ENCODE measurements at places on chromosomes 4 and X. TPM values are rescaled to one million over a fixed set of nuclear protein-coding genes. Genes with fewer than 3 reads are reported as not detected.

- DNase-seq, result no peak
Measured at GRCh38 chr4:153061971-153062370, 125.8 kb downstream of the FHDC1 start.

GRCh38 chr4:39365830-39366771, at the start of gene RFC1:
Gene RFC1, minus strand, starts transcription at chr4:39366362. Its CDS starts 121 bp downstream, at chr4:39366241.
- DNase-seq, result peak; percentile 43

Gene TRIM75
- total RNA-seq, result not detected

DNA sequence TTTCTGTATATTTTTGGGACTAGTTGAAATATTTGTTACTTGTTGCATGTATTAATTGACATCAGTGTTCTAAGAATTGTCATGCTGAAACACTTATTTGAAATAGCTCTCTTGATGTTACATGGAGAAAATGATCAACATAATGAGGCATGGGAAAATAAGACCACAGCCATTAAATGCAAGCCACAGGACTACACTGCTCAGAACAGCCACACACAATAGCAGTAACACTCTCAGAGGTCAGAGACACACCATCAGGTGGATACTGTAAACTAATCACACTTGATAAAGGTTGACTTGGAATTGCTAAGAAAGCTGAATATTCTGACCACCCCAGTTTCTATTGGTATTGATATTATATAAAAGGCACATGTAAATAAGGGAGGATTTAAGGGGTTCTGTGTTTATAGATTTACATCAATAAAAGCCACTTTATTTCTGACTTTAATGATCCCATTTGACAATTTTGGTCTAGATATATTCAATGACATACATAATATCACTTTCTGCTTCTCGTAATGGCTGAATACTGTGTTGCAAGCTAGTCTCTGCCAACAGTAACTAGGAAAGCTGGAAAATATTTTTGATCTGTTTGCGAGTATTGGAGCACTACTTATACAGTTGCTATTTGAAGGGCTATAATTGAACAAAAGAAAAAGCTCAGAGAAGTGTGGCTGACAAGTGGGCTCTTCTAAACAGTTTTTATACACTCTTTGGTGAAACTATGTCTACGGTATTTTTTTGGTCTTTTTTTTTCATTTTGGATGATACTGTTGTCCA, 876.5 kb upstream of the INTU start:
- no peak for DNase-seq

DNA sequence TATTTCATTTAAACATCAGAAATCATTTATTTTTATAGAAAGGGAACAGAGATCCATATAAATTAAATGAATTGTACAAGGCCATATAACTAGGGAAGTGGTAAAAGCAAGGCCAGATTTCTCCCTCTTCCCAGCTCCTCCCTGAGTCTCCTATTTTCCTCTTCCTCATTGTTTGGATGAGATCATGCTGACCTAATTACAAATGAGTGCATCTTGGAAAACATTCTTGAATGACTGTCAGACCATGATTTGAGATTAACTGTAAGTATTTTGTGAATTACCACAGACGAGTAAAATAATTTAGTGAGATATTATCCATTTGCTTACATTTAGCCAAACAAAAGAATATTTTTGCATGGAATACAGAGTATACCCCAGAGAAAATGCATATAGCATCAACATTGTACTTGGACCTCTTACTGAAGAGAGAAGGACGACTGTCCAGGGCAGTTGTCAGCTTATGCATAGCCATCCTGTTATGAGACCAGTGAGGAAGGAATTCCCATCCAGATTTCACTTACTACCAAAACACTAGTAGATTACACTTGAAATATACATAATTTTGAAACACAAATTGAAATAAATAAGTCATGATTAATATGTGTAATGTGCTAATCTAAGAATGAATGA, 47.3 kb downstream of the SLAIN2 start:
- DNase-seq, result peak; percentile 27

Gene TRAM1L1
- total RNA-seq, result 2.5 TPM

GRCh38 chr4:75612306-75612705, 18.0 kb downstream of the CDKL2 start:
- no peak for DNase-seq

DNA sequence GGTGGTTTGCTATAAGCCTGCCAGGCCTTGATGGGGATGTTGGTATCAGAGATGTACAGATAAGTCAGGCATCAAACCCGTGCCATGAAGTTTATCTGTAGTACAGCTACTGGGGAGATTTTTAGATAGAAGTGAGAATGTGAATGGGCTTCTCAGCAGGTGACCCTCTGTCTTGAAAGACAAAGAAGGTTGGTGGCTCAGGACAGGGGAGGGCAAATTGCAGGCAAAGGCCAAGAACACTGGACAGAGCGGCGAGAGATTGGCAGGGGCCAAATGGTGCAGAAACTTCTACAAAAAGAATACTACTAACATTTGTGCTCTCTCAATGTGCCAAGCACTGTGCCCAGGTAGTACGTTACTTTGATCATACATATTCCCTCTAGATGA, 1.9 kb upstream of the PIM2 start:
- no peak for DNase-seq

DNA sequence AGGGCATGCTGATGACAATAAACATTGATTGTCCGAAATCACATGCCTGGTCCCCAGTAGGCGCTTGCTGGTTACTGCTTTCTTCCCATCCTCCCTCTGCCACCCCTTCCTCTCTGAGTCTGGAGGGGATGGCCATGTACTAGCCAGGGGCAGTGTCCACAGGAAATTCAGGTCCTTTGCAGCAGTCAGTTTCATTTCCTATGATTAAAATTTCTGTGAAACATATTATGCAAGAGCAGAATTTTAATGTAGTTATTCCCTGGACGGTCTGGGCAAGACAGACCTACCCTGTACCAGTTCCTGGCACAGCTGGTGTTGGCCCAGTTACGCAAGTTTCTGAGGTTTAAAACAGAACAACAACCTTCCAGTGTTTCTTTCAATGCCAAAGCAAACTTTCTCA, 28.2 kb upstream of the TLR2 start:
- DNase-seq, result no peak

DNA sequence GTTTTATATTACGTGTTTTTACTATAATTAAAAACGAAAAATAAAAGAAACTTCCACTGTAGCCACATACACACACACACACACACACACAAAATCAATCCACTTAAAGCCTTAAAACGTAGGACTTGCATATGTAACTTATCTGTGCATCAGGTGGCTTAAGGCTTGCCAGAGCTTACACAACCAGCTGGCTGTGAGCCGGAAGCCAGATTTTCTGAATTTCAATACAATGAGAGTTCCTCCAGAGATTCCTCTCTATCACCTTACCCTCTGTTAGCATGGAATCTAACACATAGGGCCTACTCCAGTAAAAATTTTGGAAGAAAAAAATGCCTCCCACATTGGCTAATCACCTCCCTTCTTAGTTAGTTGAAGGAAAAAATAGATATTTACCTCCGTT, 27.9 kb upstream of the SLITRK4 start:
- no peak for DNase-seq

GRCh38 chrX:54044877-54045338, 635 bp upstream of the PHF8 start:
- no peak for DNase-seq

GRCh38 chrX:68945603-68946228, 116.9 kb downstream of the EFNB1 start:
- DNase-seq, result no peak

- no peak for DNase-seq
Measured at GRCh38 chrX:2781698-2782097, 29.9 kb downstream of the XG start.

Gene ING2
- total RNA-seq, result 10.7 TPM

- no peak for DNase-seq
Measured at GRCh38 chr4:147809211-147809610, 77.3 kb downstream of the ARHGAP10 start.

DNA sequence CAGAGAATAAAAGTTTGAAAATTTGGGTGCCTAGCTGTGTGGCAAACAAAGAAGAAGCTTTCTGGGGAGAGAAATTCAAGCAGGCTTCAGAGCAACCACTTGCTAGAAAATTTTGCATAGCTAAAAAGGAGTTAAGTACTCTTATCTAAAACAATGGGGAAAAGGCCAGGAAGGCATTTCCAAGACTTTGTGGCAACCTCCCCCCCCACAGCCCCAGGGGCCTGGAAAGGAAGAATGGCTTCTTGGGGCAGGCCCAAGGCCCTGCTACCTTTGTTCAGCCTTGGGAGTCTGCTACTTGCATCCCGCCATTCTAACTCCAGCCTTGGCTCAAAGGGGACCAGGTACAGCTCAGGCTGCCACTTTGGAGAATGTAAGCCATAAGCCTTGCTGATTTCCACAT, 102.2 kb downstream of the PTCHD1 start:
- DNase-seq, result no peak

Gene FRG2
- not detected for total RNA-seq

DNA sequence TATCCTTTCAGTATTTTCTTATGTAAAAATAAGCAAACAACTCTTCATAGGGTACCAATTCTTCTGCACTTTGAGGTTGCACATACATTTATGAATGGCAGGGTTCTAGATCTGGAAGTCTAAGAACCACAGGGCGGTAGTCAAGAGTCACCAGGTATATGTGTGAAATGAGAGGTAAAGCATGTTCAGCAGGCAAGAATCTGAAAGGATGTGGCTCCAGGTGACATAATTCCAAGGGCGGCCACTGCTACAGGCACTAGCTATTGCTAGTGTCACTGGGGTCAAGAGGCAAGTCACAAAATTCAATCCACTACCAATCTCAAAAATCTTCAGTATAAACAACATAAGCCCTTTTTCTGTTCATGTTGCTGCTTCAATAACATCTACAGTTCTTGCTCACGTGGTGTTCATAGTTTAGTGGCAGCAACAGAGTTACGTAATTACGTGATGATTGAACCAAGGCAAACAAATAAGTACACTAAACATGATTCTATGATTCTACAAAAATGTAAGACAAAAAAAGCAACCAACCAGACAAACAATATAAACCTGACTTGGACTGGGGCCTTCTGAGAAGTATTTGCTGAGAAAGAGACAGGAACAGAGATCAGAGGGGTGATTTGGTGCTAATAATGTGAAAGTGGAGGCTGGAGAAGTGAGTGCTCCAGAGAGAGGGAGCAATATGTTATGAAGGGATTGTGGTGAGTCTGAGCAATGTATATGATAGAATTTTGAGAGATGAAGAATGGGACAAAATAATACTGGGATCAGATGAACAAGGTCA, 101.7 kb downstream of the NAA11 start:
- no peak for DNase-seq

Gene PPARGC1A
- total RNA-seq, result 1.4 TPM

- DNase-seq, result no peak
Measured at GRCh38 chr4:11264841-11265240, 163.9 kb downstream of the HS3ST1 start.

DNA sequence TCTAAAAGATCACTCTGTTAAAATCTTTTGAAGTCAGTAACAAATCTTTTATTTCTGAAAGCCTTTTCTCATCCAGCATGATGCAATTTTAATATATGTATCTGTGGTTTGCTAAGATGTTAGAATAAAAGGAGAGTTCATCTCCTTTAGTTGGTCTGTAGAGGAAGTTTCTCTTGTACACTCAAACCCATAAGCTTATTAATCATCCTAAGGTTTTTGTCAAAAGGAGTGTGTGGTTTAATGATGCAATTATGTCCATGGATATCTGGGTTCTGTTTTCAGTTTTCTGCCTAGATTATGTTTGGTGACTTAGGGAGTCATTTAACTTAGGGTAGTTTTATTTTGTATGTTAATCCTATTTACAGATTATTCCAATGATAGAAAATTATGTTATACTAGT, 52.1 kb upstream of the NDST4 start:
- no peak for DNase-seq

DNA sequence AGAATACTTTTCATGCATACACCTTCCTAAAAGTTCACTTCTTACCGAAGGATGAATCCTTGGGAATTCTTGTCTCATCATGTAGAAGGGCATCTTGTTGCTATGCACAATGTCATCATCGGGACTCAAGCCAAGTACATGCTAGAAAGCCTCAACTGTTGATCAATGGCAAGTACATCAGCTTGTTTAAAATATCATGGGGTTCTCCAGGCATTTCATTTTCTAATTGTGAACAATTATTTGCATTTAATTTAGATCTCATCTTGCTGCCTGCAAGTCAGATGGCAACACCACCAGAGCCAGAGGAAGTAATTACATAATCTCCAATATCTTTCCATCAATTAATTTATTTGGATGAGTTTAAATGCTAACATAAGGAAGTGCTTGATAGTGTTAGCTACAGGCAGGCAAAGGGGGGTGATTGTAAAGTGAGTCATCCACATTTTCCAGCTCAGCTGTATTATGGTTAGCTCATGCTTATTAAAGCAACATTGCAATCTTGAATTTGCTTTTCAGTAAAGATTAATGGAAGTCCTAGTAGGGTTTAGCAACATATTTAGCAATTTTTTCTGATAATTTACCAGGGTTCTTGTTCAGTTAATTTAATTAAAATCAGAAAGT, 356.5 kb downstream of the CBLL2 start:
- DNase-seq, result no peak

GRCh38 chrX:153457136-153457825, 11.4 kb upstream of the TREX2 start:
- DNase-seq, result no peak

DNA sequence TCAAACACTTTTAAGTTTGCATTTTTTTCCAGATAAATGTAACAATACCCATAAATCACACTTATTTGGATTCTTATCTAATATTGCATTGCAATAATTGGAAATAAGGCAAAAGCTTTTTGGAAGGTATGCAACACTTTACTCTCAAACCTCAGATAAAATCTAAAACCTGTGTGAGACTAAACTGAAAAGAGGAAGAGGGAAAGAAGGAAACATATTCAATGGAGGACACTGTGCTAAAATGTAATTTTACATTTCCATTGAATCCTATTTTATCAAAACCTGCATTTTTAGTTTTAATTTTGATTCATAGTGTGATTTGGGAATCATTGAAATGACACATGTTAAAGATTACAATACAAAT, 99.4 kb downstream of the HPGD start:
- DNase-seq, result no peak

DNA sequence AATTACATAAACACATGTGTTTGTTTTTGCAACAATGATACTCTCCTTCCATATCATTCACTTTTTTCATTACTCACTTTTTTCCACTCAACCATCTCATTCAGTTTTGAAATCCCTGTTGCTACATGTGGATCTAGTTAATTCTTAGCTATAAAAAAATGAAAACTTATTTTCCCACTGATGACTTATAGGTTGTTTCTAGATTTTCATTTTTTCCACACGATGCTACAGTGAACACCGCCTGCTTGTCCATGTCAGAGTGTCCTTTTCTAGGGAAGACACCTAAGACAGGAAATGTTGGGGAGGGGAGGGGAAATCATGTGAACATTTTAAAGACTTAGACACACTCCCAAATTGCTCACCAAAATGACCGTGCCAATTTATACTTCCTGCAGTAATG, 70.2 kb downstream of the SUPT20HL2 start:
- DNase-seq, result no peak

DNA sequence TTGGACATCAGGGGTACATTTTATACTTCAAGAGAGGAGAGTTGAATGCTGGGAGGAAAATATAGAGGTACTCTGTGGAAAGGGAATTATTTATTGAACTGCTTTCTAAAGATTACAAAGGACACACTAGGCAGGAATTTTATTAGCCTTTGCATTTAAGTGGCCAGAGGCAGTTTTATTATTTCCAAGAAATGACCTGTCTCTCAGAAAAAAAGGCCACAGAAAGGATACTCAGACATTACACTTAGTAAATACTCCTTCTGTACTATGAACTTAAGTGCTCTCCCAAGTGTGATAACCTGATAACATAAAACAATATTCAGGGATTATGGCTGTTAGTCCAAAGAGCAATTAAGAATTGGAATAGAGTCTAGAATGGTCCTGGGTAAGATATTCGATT, 7.5 kb downstream of the LRRC66 start:
- no peak for DNase-seq

Gene RENBP
- 0.92 TPM for total RNA-seq

All from epithelial cell of proximal tubule (primary cell).